Esophagus squamous epithelium (tissue), 5 donors: ENCODE measurements at places on chromosomes 6 and 20.

DNA sequence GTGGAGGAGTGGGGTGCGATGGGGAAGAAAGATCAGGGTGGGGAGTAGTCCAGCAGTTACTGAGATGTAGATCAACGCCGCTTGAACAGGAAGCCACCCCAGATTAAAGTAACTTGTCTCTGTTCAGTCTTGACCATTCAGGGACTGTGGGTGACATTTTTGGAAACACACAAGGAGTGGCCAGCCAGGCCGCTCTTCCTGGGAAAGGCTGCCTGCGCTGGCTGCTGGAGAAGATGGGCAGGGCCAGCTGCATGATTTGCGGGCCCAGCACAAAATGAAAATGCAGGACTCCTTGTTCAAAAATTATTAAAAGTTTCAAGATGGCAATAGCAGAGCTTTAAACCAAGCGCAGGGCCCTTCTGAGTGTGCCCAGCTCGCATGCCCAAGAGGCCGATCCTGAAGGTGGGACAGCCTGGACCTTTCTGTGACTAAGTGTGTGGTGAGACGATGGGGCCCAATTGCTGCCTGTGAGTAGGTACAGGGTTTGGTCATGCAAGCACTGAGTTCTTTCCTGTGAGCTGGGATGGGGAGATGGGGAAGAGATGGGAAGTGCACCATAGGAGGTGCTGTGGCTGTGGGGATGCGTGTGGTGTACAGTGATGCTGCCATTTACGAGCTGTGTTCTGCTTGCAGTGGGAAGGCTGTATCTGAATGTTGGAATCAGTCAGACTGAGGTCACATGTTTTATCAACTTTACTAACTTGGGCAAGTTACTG lies 51.3 kb downstream of the DAAM2 start:
- no peak for DNase-seq

GRCh38 chr6:132132924-132133639 lies 181.9 kb upstream of the CCN2 start:
- DNase-seq = no peak

DNA sequence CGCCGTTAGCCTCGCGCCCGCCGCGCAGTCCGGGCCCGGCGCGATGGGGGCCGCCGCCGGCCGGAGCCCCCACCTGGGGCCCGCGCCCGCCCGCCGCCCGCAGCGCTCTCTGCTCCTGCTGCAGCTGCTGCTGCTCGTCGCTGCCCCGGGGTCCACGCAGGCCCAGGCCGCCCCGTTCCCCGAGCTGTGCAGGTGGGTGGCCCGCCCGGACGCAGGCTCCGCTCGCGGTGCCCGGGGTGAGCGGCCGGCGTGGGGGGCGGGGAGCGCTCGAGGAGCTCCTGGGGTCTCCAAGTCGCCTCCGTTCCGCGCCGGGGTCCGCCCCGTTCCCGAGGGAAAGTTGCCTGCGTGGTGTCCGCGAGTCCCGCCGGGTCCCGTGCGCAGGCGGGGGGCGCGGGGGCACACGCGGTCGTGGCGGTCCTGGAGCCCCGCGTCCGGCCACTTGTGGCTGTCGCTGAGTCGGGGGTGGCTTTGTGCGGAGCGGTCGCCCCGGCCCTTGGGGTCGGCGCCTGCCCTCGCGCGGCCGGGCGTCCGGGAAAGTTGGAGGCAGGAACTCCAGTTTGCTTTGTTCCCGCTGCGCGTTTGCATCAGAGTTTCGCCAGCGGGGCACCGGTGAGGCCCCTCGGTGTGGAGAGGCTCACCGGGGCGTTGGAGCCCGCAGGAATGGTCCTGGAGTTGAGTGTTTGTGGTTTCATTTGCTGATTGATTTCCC lies 476 bp downstream of the IGF2R start:
- no peak for DNase-seq

DNA sequence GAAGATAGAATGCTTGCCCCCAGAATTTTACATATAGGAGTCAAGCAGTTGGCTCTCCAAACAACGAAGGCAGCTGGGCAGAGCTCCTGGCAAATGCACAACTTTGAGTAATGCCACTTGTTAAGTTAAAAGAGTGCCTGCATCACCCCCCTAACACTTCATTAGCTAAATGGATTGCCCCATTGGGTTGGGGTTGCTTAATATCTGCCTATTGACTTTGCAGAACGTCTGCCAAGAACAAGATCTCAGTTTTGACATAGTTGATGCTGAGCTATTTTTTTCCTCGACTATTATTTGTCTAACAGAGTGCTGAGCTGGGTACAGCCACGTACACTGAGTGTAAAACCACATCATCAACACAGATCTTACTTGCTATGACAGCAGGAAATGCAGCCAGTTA lies 12.1 kb downstream of the ANKRD60 start:
- DNase-seq = no peak

GRCh38 chr6:164246082-164246481 lies 831.6 kb downstream of the QKI start:
- DNase-seq = no peak

DNA sequence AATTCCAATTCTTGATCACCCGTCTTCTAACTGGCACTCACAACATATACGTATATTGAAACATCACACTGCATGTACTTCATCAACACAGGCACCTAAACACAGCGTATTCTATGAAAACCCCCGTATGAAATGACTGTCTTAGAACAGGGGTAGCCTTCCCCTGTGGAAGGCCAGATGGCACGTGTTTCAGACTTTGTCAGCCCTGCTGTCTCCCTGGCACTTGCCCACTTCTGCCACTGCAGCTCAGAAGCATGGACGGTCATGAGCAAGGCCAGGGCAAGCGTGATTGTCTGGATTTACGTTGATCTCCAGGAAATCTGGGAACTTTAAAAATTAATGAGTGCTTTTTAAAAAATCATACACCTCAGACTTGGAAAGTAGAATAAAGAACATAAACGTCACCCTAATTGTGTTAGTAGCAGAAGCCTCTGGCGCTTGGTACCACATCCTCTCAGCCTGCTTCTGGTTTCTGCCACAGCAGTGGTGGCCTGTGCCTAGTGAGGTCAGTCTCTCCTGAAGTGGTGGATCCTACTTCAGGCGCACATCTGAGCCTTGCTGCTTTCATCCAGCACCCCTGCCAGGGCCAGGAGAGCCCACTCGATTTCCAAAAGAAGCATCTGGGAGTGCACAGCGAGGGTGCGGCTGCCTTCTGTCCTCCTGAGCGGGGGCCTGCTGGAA lies 18.3 kb downstream of the PDE10A start:
- DNase-seq = no peak

DNA sequence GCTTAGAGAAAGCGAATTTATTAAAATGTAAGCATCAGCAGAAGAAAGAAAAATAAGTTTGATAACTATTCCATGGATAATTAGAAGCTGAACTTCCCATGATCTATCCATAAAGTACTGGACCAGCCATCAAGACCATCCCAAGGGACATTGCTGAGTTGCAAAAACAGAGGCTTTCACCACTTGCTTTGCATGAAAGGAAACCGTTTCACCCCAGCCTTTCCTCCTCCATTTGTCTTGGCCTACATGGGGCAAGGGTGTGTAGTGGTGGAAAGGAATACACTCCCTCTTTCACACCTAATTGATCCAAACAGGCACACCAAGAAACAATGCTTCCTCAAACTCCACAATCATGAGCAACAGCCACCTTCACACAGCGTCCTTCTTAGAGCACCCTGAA lies 10.4 kb downstream of the HIVEP2 start:
- no peak for DNase-seq

DNA sequence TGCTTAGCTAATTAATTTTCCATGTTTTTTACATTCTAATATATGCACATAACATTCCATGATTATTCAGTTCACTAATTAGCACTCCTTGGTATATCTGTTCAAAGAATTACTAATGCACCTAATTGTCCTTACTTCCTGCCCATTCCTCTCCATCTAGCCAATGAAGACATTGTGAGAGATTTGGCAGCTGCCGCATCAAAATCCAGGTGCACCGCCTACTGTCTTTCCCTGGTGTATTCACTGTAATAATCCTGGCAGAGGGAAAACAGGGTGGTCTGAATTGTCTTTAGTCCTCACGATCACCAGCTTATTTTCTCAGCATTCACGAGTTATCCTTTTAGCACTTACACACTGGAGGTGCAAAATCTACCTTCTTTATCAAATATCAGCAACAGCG lies 61.0 kb upstream of the SCGN start:
- no peak for DNase-seq

- DNase-seq = no peak
Measured at GRCh38 chr20:59412181-59412580, 111.8 kb downstream of the EDN3 start.

DNA sequence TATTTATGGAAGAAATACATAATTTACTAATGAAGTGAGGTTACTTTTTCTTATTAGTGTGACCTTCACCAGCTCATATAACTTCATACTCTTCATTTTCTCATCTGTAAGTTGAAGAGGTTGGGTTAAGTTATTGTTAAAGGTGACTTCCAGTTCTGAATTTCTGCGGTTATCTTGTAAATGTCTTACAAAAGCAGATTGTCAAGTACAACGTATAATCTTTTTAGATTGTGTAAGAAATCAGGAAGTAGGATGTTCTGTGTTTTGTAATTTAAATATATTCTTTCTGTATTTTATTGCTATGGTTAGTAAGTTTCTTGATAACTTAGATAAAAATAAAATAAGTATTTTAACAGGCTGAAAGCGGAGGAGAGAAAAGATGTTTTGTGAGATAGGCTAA lies 12.0 kb downstream of the WTAP start:
- no peak for DNase-seq

- no peak for DNase-seq
Measured at GRCh38 chr6:36592221-36592655, 1.9 kb upstream of the SRSF3 start.

GRCh38 chr6:29989211-29989610 lies 46.9 kb downstream of the HLA-A start:
- DNase-seq = no peak

DNA sequence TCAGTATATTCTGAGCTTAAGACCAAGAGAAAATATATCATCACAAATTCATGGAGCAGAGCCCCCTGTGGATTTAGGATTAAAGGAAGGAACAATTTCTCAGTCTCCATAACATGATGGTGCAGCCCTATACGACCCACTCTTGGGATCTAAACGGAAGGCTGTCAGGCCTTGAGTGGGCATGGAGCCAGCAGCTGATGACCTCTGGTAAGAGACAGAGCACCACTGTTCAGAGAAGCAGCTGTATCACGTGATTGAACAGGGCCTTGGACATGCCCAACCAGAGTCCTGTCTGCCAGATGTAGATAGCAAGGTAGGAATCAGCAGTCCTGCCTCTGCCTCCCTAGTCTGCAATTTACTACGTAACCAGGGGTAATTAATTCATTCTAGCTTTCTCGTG lies 259.4 kb upstream of the POU3F2 start:
- no peak for DNase-seq
